ENCODE measurements at places on chromosomes 2 and 18.

DNA sequence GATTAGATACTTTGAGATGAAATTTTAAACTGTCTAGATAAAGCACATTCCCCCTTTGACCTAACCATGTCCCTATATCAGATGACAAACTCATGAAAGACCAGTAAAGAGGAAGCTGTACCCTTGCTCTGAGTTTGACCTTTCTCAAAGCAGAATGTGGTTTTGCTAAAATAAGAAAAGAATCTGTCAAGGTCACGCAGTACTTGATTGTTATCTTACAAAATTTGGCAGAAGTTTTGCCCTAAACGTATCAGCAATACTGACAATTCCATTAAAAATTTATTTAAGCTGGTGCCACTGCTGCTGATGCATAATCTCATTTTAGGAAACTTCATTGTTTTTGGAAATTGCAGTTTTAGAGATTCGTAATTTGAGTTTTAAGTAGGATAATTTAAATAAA is 31.2 kb upstream of the GALM start:
- DNase-seq, result no peak

DNA sequence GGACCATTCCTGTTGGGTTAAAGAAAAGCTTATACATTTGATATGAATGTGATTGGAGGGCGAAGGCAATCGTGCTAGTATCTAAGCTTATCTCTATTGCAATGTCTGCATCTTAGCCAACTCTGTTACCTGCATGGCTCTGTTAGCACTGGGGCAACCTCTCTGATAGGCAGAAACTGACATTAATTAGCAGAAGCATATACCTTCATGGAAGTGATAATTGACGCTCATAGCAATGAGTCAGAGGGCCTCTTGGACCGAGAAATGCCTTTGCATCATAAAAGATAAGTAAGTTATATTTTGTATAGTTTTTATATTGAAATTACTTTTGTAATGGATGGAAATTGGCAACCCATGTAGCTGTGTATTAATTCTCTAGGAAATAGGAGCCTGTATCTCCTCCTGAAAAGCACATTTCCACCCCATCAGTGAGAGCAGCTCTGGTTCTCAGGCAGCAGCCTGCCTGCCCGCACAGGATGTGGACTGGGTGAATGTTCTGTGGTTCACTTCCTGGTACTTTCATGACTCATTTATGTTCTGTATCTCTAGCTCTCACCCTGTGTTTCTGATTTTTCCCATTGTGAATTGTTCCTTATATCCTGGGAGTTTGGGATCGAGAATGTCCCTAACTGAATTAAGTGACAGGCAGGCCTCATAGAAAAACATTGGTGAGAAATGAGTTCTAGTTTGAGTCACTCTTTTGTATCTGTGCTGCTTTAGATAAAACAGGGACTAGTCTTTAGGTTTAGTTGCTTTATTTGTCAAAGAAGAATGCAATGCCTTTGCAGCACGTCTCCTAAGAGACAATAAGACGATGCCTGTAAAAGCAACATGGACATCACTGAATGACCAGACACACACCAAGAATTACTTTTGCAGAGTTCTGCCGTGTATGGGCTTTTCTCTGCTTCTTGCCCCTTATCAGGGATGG is 344.9 kb downstream of the DCDC2C start:
- peak; percentile 6 for DNase-seq

DNA sequence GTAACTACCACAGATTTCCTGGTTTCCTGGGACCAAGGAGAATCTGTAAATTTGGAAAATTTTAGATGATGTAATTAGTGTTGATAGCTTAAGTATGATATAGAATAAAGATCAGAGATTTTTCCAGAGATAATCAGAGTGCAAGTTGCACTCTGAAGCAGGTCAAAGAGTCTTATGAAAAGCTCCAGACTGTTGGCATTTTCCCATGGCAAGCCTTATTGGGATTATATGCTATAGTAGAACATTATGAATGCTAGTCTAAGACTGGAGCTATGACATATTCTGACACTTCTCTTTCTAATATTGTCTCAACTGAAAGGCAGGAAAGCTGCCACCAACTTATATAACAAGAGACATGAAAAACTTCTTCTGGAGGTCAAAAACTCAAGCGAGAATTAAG is 1638.3 kb upstream of the LRRTM1 start:
- no peak for DNase-seq

DNA sequence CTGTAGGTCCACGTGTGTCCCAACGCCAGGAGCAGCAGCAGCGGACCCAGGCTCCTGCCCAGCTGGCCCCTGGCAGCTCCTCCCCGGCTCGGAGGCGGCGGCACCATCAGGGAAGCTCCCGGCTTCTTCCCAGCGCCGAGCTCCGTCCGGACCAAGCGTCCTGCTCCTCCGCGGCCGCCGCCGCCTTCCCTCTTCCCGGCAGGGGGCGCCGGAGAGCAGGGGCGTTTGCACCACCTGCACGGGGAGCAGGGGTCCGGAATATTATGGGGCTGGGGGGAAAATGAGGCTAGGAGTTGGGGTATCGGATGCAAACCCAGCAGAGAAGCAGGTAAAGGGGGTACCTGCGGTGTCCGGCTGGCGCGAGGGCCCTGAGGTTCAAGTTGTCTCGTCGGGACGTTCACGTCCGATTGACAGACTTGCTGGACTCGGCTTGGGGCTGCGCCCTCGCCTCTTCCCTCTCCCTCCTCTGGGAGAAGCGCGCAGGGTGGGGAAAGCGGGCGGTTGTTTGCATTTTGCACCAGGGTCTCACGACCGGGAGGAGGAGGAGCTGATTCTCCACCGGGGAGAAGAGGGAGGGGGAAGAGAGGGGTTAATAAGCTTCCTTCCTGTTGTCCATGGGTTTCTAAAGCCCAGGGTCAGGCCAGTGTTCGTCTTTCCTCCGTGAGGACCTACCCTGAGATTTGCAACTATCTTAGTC is at the start of gene CCBE1:
TSS of gene CCBE1 (minus strand) at position 188 of the 697 bp plus-strand sequence.
- DNase-seq, result peak; percentile 33

DNA sequence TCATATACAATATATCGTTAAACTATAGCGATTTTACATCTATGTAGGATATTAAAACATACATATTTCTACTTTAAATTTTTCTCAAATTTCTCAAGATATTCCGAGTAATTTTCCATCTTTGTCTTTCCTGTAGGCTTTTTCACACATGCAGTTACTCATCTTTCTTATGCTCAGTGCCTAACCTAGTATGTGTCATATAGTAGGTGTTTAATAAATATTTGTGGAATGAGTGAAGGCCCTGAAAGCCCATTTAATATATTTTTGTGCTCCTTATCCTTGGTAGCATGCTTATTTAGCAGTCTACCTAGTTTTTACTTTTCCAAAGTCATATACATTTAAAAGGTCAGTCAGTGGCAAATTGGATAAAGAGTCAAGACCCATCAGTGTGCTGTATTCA is 67.3 kb downstream of the ITGB6 start:
- DNase-seq, result no peak

GRCh38 chr2:30162806-30163205 is 16.0 kb downstream of the YPEL5 start:
- DNase-seq, result no peak

DNA sequence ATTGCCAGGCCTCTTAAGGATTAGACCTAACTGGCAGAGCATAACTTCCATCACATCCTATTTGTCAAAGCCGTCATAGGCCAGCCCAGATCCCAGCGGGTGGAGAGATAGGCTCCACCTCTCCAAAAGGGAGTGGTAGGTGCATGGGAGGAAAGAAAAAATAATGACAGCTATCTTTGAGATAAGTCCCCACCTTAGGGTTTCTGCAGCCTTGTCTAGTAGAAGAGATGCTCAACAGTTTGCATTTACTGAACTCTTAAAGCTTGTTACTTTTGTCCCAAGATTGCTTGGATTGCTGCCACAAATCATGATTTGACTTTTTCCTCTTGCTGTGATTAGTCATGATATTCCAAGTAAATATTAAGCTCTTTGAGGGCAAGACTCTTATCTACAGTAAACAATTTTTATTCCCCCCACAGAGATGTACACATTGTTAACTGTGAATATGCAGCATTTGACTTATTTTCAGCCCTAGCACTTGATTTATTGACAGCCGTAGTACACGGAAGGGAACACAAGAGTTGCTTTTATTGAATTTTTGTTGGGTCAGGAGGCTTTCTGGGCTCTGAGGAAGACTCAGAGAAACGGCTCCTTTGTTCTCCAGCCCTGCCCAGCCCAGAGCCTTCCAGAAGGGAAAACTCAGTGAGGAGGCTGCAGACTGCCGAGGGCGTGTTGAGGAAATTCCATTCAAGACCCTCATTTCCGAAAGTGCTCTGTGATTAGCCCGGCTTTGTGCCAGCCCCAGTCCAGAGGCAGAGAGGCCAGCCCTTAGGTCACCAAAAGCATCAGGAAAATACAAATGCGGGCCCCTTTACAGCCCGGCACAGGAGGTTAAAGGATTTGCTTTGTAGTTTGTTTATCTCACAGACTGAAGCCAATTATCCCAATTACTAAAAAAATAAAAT is 75.5 kb upstream of the ZNF532 start:
- no peak for DNase-seq

GRCh38 chr2:149765636-149766035 is 178.1 kb upstream of the MMADHC start:
- no peak for DNase-seq

DNA sequence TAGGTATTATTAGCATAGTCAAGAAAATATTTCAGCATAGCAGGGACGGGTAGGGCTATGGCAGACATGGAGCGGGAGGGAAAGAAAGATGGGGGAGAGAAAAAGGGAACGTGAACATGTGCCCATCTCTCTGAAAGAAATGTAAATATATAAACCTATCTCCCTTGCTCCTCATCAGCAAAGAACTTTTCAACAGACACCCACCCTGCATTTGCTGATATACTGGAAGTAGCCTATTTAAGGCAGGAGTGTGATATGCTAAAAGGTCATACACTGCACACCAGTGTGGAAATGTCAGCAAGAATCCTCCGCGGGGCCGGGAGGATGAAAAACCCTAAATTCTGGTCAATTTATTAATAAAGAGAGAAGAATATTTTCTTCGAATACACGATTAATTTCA is 1.7 kb downstream of the MBOAT2 start:
- no peak for DNase-seq

GRCh38 chr2:95050385-95051300 is 25.1 kb downstream of the MAL start:
- DNase-seq, result no peak

GRCh38 chr2:27989149-27989548 is 98.6 kb downstream of the BABAM2 start:
- no peak for DNase-seq

DNA sequence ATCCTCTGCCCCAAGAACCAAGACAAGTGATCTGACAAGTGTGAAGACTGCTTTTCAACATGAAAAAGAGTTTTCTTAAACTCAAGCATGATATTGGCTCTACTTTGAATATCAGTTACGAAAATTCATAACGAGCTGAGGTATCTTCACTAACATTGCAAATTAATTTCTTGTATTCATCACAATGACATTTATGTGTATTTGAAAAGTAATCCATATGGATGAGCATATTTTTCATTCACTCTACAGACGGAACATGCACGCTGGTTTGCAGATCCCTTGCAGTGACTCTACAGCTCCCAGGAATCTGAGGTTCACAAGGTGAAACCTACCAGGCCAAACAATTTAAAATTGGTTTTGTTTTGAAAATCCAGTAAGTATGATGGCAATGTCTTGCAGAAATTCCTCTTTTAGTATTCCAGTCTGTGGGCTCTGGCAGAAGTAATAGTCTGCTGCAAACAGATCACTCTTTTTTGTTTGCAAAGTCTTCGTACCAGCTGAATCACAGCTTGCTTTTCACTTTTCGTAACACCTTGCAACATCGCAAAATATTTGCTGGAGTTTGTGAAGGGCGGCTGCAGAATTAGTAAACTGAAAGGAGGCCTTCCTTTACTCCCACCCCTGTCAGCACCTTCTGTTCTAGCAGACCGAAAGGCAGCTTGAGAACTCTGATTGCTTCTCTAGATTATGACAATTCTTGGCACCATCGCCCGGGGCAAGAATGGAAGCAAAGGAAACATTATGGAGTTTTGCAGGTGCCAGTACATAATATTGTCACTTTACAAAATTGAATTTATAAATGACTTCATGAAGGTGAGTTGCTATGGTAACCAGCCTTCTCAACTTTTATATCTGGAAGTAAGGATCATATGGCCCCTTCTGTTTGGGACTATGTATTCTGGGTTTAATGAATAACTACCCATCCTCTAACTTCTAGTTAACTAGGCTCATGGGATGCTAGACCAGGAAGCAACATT is 168.7 kb downstream of the TMEM247 start:
- DNase-seq, result no peak

- DNase-seq, result no peak
These were observed 72.9 kb downstream of the TSN start for GRCh38 chr2:121828281-121828731.

DNA sequence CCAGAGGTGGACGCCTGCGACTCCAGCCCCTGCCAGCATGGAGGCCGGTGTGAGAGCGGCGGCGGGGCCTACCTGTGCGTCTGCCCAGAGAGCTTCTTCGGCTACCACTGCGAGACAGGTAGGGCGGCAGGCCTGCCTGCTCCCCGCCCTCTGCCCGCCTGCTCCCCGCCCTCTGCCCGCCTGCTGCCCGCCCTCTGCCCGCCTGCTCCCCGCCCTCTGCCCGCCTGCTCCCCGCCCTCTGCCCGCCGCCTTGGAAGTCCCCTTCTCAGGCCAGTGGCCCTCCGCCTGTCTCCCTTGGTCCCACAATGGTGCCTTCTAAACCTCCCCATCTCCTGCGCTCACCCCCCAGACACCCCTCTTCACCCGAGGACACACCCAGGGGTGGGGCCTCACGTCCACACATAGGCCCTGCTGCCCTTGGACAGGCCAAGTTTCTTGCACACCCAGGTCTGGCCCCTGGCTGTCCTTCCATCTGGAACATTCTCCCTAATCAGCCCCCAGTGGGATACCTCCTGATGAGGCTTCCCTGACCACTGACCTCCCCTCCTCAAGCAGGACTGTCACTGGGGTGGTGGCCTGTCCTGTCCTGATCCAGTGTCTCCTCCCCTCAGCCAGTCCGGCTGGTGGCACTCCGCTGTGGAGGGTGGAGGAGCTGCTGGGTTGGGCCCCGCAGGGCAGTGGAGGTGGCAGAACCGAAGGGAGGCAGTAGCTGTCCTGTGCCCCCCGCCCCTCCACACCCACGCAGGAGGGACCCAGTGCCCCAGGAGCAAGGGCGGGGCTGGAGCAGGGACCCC is 37.9 kb downstream of the MTERF4 start:
- peak; percentile 36 for DNase-seq

DNA sequence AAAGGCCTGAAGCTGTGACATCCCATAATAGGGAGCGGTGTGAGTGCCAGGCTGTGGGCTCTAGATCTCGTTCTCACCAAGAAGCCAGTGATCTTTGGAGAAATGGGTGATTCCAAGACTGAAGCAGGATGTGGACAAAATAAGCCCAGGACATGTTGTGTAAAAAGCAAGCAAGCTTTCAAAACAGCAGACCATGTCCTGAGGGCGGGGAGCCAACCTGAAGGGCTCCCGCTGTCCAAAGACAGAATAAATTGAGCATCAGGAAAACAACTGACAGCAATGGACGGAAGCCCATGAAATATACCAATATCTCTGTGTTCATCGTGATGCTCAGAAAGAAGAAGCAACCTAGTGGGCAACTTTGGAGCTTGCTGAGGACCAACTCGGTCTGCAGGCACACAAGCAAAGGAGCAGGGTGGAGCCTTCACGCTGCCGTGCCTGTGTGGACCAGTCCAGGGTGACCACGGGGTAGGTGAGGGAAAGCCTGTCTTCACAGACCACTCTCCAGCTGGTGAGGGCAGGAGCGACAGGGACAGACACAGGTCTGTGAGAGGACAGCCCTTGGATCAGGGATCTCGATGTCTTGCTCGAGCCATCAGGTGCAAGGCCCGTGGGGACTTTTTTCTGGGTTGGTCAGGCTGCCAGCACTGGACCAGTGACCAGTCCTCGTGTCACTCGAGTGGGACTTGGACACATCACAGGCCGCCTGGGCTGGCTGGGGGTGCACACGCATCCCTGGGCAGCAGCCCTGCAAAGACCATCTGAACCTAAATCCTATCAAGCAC is 21.5 kb downstream of the MTERF4 start:
- no peak for DNase-seq

GRCh38 chr18:48222118-48222517 is 187.1 kb downstream of the ZBTB7C start:
- no peak for DNase-seq

Measured in stimulated activated CD4-positive, alpha-beta T cell treated with anti-CD3 and anti-CD28 coated beads, Interleukin-1b, Interleukin-23, amount 100 ng/mL, for 48 hours (primary cell).